ENCODE measurements at places on chromosomes 16 and 17. TPM values are rescaled to one million over a fixed set of nuclear protein-coding genes. Genes with fewer than 3 reads are reported as not detected.

Gene CDT1
- total RNA-seq, result 93.2 TPM

Gene OR1D2
- not detected for total RNA-seq

Gene CD79B
- 29.2 TPM for total RNA-seq

Gene MYH1
- not detected for total RNA-seq

Gene EVI2B
- total RNA-seq, result 18.7 TPM

Gene ADAP2
- total RNA-seq, result 0.86 TPM

Gene MEFV
- not detected for total RNA-seq

Gene SLFN12L
- total RNA-seq, result 44.8 TPM

- no peak overlapping the region for H3K4me3 ChIP-seq
- no peak overlapping the region for H3K27ac ChIP-seq
- no peak for DNase-seq
- peaks cover 5% of the 10 kb centered on the region for H3K4me1 ChIP-seq
- H3K36me3 ChIP-seq, result no peaks in the 10 kb centered on the region
- H3K27me3 ChIP-seq, result no peaks in the 10 kb centered on the region
Observed at GRCh38 chr17:18006495-18007239, 32.3 kb downstream of the ATPAF2 start.

DNA sequence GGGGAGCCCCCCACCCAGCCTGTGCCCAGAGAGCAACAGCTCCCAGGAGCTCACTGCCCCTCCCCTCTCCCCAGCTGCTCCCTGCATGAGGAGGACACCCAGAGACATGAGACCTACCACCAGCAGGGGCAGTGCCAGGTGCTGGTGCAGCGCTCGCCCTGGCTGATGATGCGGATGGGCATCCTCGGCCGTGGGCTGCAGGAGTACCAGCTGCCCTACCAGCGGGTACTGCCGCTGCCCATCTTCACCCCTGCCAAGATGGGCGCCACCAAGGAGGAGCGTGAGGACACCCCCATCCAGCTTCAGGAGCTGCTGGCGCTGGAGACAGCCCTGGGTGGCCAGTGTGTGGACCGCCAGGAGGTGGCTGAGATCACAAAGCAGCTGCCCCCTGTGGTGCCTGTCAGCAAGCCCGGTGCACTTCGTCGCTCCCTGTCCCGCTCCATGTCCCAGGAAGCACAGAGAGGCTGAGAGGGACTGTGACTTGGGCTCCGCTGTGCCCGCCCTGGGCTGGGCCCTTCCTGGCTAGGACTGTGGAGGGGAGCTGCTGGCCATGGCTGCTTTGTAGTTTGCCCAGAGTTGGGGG is 584 bp downstream of the TCAP start:
- H3K36me3 ChIP-seq, result peaks cover 7% of the 10 kb centered on the region
- H3K4me1 ChIP-seq, result peaks cover 4% of the 10 kb centered on the region
- DNase-seq, result no peak
- H3K27ac ChIP-seq, result peak overlapping the region; percentile 15
- peaks cover 29% of the 10 kb centered on the region for H3K27me3 ChIP-seq
- no peak overlapping the region for H3K4me3 ChIP-seq

GRCh38 chr17:5500247-5500588 is 13.9 kb downstream of the MIS12 start:
- peak overlapping the region; percentile 77 for H3K27ac ChIP-seq
- H3K4me1 ChIP-seq, result peaks cover 7% of the 10 kb centered on the region
- H3K27me3 ChIP-seq, result no peaks in the 10 kb centered on the region
- H3K36me3 ChIP-seq, result peaks cover 25% of the 10 kb centered on the region
- DNase-seq, result no peak
- H3K4me3 ChIP-seq, result peak overlapping the region; percentile 88

- H3K27me3 ChIP-seq, result peaks cover 3% of the 10 kb centered on the region
- peaks cover 45% of the 10 kb centered on the region for H3K4me1 ChIP-seq
- peaks cover 2% of the 10 kb centered on the region for H3K36me3 ChIP-seq
- H3K4me3 ChIP-seq, result peak overlapping the region; percentile 96
- peak; percentile 73 for DNase-seq
Observed at GRCh38 chr17:50055055-50055425, 870 bp upstream of the ITGA3 start.

DNA sequence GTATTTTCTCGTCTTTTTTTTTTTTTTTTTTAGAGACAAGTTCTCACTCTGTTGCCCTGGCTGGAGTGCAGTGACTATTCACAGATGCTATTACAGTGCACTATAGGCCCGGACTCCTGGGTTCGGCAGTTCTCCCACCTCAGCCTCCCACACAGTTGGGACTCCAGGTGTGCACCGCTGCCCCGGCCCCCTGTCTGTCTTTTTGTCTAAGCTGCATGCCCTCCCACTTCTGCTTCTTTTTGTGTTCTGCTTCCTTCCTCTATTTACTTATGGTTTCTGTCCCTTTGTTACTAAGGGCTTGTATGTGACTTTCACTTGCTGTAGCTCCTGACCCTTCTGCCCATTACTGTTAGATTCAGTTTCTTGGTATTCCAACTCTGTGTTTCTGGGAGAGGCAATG is 20.5 kb downstream of the SLC7A6 start:
- peaks cover 68% of the 10 kb centered on the region for H3K36me3 ChIP-seq
- H3K4me1 ChIP-seq, result peaks cover 77% of the 10 kb centered on the region
- peak; percentile 78 for DNase-seq
- H3K27me3 ChIP-seq, result no peaks in the 10 kb centered on the region

GRCh38 chr17:8885967-8886684 is 18.7 kb upstream of the PIK3R6 start:
- no peak overlapping the region for H3K4me3 ChIP-seq
- peaks cover 2% of the 10 kb centered on the region for H3K4me1 ChIP-seq
- no peak overlapping the region for H3K27ac ChIP-seq
- H3K27me3 ChIP-seq, result no peaks in the 10 kb centered on the region
- peaks cover 60% of the 10 kb centered on the region for H3K36me3 ChIP-seq
- no peak for DNase-seq

DNA sequence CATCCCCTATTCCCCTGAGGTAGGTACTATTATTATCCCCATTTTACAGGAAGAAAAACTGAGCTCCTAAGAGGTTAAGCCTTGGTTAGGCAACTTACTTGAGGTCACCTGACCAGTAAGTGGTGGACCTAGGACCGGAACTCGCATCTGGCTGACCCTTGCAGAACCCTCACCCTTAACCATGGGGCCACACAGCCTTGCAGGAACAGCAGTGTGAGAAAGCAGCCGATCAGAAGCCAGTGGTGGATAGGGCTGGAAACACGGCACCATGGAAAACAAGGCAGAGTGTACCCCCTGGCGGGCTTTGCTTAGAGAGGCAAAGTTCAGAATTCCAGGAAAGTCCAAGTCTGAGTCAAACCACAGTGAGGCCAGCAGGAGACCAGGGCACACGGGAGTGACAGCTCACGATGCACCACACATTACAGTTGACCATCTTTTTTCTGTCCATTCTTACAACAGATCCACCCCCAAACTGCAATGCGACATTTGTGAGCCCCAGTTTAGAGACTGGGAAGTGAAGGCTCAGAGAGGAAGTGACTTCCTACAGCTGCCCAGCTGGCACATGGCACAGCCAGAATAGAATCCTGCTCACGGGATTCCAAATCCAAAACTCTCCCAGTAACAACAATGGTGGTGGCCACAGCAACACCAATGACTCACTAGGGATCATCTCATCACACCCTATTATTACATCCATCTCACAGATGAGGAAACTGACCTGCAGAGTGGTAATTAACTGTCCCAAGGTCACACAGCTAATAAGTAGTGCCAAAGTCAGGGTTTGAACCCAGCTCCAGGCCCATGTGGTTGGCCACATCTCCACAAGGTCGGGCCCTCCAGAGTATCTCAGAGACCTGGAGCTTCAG is 20.3 kb downstream of the KIFC3 start:
- no peaks in the 10 kb centered on the region for H3K36me3 ChIP-seq
- H3K4me3 ChIP-seq, result no peak overlapping the region
- H3K27me3 ChIP-seq, result no peaks in the 10 kb centered on the region
- no peak overlapping the region for H3K27ac ChIP-seq
- DNase-seq, result no peak
- no peaks in the 10 kb centered on the region for H3K4me1 ChIP-seq

- peaks cover 80% of the 10 kb centered on the region for H3K4me1 ChIP-seq
- peaks cover 14% of the 10 kb centered on the region for H3K36me3 ChIP-seq
- H3K27me3 ChIP-seq, result no peaks in the 10 kb centered on the region
- peak; percentile 85 for DNase-seq
- H3K4me3 ChIP-seq, result peak overlapping the region; percentile 61
Observed at GRCh38 chr17:40540448-40540847, 24.8 kb downstream of the CCR7 start.

GRCh38 chr16:66988197-66988788 is at the start of gene CES4A:
TSS of gene CES4A (plus strand) at chr16:66988589. CDS start at chr16:66988773, 184 bp downstream.
- H3K4me1 ChIP-seq, result peaks cover 45% of the 10 kb centered on the region
- no peak for DNase-seq
- H3K36me3 ChIP-seq, result peaks cover 10% of the 10 kb centered on the region
- H3K27ac ChIP-seq, result peak within 1 kb of the TSS; percentile 97

GRCh38 chr17:12140685-12141084 is 120.0 kb downstream of the MAP2K4 start:
- H3K4me3 ChIP-seq, result no peak overlapping the region
- H3K36me3 ChIP-seq, result peaks cover 70% of the 10 kb centered on the region
- DNase-seq, result no peak
- H3K4me1 ChIP-seq, result no peaks in the 10 kb centered on the region
- H3K27ac ChIP-seq, result no peak overlapping the region

DNA sequence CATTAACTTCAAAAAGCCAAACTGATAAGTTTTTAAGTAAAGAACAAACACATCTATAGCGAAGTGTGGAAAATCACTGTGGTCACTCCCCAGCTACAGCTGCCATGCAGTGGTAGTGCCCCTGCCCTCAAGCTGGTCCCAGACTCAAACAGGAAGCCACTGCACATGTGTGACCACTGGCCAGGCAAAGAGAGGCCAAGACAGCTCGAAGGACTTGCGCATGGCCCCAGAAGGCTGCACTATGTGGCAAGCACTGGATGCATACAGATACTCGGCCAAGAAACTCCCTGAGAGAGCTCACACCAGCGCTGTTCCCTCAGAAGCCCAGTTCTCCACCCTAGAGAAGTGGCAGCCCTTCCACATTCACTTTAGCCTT is 82.4 kb downstream of the ANKRD11 start:
- H3K4me3 ChIP-seq, result peak overlapping the region; percentile 58
- peak; percentile 65 for DNase-seq
- H3K4me1 ChIP-seq, result peaks cover 82% of the 10 kb centered on the region
- H3K27ac ChIP-seq, result peak overlapping the region; percentile 84
- H3K27me3 ChIP-seq, result no peaks in the 10 kb centered on the region

Measured in activated CD4-positive, alpha-beta T cell treated with anti-CD3 and anti-CD28 coated beads, Interleukin-2, amount 10 ng/mL, durations not matched to agents 24 days and 14 days (primary cell).